GM19239 (cell line): ENCODE measurements at places on chromosomes 1 and 21.
A peak's percentile ranks its signal among the peaks of the same experiment; 100 is the strongest.

DNA sequence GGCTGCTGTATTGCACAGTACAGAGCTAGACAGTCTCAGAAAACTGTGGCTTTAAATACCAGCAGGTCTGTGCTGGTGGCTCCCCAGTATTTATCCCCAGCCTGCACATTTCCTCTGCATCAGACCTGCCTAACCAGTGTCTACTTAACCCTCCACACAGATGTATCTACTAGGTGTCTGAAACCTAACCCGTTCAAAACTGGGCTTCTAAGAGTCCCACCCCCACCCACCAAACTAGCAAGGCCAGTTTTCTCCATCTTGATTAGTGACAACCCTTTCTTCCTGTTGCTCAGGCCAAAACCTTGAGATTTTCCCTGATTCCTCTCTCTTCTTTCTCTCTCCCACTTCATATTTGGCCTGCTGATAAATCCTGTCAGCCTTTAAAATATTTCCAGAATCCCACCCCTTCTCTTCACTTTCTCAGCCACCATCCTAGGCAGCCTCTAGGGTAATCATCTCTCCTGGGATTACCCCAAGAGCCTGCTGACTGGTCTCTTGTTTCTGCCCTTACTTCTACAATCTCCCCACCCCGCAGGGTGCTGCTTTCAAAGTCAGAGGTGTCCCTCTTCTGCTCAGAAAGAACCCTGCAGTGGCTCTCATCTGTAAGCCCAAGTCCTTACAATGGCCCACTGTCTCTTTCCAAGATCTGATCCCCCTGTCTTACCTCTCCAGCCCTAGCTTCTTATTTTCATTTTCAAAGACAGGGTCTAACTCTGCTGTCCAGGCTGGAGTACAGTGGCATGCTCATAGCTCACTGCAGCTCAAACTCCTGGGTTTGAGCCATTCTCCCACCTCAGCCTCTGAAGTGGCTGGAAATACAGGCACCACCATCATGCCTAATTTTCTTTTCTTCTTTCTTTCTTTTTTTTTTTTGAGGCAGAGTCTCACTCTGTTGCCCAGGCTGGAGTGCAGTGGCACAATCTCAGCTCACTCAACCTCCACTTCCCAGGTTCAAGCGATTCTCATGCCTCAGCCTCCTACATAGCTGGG is 45.2 kb downstream of the H3-3A start:
- DNase-seq = no peak

GRCh38 chr1:198132060-198132781 is 24.6 kb upstream of the NEK7 start:
- no peak for DNase-seq

- peak; percentile 63 for DNase-seq
Measured at GRCh38 chr21:41283211-41283818, 33.3 kb upstream of the FAM3B start.

DNA sequence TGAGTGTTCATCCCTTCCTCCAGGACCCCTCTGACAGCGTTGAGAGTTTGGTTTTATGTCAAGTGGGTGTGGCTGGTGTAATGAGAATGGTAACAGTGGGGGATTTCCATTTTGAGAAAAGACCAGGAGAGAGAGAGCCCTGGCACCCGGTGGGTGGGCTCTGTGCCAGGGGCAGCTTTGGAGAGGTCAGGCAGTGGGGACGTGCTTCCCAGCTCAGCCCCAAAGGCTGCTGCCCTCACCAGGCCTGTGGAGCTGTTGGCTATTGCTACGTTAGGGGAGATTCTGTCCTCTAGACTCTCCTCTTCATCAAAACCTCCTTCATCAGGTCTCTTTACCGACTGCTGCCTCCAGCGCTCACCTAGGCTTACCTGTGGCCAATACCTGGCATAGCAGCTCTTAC is 176.3 kb downstream of the PTPRU start:
- no peak for DNase-seq

DNA sequence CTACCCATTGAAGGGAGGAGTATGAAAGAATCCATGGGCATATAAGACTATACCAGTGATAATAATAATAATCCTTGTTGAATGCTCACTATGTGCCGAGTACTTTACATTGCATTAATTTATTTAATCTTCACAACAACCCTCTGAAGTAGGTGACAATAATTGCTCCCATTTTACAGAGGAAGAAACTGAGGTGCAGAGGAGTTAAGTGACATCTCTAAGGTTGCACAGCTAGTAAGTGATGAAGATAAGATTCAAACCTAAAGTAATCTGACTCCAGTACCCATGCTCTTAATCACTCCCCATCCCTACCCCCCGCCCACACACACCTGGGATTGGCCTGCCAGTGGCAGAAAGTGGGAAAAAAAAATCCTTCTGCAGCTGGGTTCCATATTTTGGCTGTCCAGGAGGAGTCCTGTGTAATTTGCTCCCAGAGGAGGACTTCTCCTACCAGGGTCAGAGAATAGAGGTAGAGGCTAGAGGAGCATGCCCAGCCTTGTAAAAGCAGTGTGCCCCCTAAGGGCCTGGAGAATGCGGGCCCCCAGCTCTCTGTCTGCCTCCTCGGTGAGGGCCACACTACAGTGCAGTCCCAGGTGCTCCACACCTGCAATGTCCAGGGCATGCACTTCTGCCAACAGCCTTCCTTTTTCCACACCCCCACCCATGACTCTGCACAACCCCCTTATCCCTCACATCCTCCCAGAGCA is 57.8 kb downstream of the TMEM53 start:
- DNase-seq = no peak
